B cell (primary cell): ENCODE measurements at places on chromosomes 5 and 9. TPM values are rescaled to one million over a fixed set of nuclear protein-coding genes. Genes with fewer than 3 reads are reported as not detected.

DNA sequence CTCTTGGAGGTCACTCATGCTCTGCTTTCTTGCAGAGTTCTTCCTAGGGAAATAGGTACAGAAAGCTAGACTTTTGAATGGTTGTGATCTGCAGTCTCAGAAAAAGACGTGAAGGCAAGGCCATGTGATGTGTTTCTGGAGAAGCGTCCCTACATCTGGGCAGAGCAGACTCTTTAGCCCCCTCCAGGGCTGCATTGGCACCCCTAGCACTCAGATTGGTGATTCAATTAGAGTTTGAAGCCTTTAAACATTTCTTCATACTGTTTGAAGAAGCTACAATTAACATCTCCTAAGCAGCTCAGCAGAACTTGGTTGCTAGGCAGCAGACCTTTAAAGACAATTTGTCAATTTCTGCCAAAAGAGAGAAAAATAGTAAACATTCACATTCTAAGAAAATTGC, 21.6 kb downstream of the JADE2 start:
- H3K27me3 ChIP-seq: no peaks in the 10 kb centered on the region
- H3K4me1 ChIP-seq: peaks cover 79% of the 10 kb centered on the region
- H3K4me3 ChIP-seq: no peak overlapping the region
- DNase-seq: no peak
- H3K36me3 ChIP-seq: peaks cover 54% of the 10 kb centered on the region

- no peak for DNase-seq
- H3K27me3 ChIP-seq: no peaks in the 10 kb centered on the region
- H3K4me3 ChIP-seq: no peak overlapping the region
- H3K36me3 ChIP-seq: no peaks in the 10 kb centered on the region
Measured at GRCh38 chr9:4499917-4500316, 9.6 kb downstream of the SLC1A1 start.

Gene GPR150
- 0.27 and 0.34 TPM in 2 replicates for total RNA-seq

DNA sequence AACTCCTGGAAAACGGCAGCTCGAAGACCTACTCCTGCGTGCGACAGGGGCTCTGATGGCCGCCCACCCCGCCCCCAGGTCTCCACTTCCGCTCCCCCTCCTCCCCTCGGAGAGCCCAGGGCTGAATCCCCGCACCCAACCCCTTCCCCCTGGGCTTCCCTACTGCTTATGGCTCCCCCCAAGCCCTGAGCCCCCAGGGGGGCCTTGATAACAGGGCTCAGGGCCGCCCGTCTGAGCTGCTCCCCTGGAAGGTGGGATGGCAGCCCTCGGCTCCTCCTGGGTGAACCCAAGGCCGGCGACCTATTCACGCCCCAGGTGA, 30.4 kb downstream of the GLT6D1 start:
- H3K36me3 ChIP-seq: no peaks in the 10 kb centered on the region
- no peaks in the 10 kb centered on the region for H3K27me3 ChIP-seq
- no peak for DNase-seq

GRCh38 chr5:82858151-82859025, 218.8 kb downstream of the TMEM167A start:
- no peak overlapping the region for H3K4me3 ChIP-seq
- no peak overlapping the region for H3K27ac ChIP-seq
- no peaks in the 10 kb centered on the region for H3K4me1 ChIP-seq
- DNase-seq: no peak
- H3K27me3 ChIP-seq: no peaks in the 10 kb centered on the region

GRCh38 chr5:39062530-39062929, 11.7 kb downstream of the RICTOR start:
- H3K27ac ChIP-seq: peak overlapping the region; percentile 7
- H3K36me3 ChIP-seq: peaks cover 12% of the 10 kb centered on the region
- no peak overlapping the region for H3K4me3 ChIP-seq
- H3K4me1 ChIP-seq: peaks cover 18% of the 10 kb centered on the region
- no peak for DNase-seq

GRCh38 chr5:178675922-178676321, 49.1 kb upstream of the CLK4 start:
- no peak overlapping the region for H3K4me3 ChIP-seq
- H3K4me1 ChIP-seq: no peaks in the 10 kb centered on the region
- DNase-seq: no peak
- H3K27ac ChIP-seq: no peak overlapping the region
- no peaks in the 10 kb centered on the region for H3K27me3 ChIP-seq
- no peaks in the 10 kb centered on the region for H3K36me3 ChIP-seq

GRCh38 chr5:110053824-110054223, 364.1 kb downstream of the MAN2A1 start:
- H3K27ac ChIP-seq: no peak overlapping the region
- peaks cover 19% of the 10 kb centered on the region for H3K4me1 ChIP-seq
- H3K4me3 ChIP-seq: no peak overlapping the region
- H3K27me3 ChIP-seq: no peaks in the 10 kb centered on the region
